Calu3 (cell line): ENCODE measurements at places on chromosomes 3 and 15. TPM values are rescaled to one million over a fixed set of nuclear protein-coding genes. Genes with fewer than 3 reads are reported as not detected.

DNA sequence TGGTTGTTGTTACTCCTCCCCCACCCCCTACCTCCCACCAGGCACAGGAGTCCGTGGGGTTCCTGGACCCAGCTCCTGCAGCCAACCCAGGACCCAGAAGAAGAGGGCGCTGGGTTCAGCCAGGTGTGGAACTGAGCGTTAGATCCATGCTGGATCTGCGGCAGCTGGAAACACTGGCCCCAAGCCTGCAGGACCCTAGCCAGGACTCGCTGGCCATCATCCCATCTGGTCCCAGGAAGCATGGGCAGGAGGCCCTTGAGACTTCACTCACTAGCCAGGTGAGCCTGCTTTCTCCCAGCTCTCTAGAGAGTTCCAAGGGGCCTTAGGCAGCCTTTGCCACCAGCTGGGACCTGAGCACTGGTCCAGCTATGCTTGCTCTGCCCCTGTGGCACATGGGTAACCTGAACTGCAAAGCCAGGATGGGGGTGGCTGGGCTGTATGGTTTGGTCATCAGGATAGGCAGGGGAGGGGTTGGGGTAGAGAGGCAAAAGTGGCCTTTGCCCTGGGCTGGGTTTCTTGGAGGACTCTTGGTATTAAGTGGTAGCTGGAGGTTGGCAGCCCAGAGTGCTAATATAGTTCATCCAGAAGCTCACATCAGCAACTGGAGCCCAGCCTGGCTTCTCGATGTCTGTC is 7.0 kb upstream of the JMJD7 start:
- H3K36me3 ChIP-seq = no peaks in the 10 kb centered on the region
- no peaks in the 10 kb centered on the region for H3K27me3 ChIP-seq
- H3K4me3 ChIP-seq = no peak overlapping the region
- no peaks in the 10 kb centered on the region for H3K4me1 ChIP-seq

DNA sequence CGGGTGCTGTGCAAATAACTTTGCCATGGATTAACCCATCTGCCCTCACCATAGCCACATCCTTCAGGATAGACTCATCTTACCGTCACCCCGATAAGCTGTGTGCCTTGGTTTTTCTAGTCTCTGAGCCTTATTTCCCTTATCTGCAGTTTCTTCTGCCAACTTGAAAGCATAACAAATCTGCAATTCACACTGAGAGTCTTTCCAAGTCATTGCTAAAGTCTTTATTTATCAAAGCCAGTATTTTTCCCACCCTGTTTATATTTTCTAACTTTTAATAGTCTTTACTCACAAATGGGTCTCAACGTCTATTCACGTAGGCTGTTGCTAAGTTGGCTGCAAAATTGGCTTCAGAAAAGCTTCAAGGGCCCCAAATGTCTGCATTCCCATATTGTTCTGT is 61.6 kb upstream of the SUCLG2 start:
- no peak overlapping the region for H3K27ac ChIP-seq
- no peak for DNase-seq
- H3K36me3 ChIP-seq = no peaks in the 10 kb centered on the region
- H3K4me3 ChIP-seq = no peak overlapping the region

GRCh38 chr15:41792000-41792637 is 17.8 kb downstream of the MAPKBP1 start:
- no peak overlapping the region for H3K4me3 ChIP-seq
- H3K27ac ChIP-seq = no peak overlapping the region
- no peak for DNase-seq

DNA sequence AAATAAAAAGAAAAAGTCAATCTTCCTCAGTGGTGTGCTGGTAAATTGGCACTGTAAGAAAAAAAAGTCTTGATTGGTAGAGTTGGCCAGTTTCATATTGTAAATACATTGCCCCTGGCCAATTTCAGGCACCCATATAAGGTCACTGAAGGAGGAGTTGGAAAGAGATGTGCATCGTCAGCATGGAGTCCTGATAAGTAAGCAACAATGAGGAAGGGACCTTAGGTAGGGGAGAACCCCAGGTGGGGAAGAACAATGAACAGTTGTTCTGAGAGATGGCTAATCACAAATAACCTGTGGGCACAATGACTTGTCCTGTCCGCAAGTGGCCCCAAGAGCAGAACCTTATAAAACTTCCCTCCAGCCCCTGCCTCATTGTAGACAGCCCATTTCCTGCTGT is 8.6 kb upstream of the CYP8B1 start:
- no peak overlapping the region for H3K4me3 ChIP-seq
- DNase-seq = peak; percentile 71
- peaks cover 15% of the 10 kb centered on the region for H3K36me3 ChIP-seq
- H3K4me1 ChIP-seq = peaks cover 31% of the 10 kb centered on the region

DNA sequence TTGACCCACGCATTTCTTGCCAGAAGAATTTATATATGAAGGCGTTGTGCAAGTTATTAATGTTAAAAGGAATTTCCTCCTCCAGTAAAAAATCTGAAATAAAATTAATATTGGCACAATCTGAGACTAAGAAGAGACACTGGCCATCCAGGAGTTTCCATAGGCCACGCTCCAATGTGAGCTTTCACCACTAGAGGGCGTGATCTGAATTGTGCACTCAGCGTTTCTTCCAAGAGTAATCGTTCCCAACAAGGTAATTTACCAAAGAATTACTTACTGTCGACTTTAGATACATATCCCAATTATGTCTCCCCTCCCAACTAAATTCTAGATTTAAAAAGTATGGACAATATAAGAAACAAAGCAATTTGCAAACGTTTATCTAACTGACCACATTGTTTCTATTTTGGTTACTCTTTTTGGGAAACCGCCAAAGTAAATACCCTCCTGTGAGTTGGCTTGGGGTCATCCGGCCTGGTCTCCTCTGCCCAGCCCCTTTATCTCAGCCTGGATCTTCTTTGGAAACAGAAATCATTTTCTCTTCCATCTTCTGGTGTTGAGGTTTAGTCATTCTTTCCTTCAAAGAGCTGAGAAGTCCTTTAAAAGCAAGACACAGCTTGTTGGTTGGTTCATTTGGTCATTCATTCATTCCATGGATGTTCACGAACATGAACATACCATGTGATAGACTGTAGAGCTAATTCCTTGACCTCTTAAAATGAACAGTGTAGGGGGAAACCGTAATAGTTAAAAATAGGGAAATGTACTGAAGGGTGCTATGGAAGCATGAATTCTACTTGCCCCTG is 26.2 kb downstream of the POLR2M start:
- no peak overlapping the region for H3K27ac ChIP-seq
- DNase-seq = peak; percentile 78
- no peaks in the 10 kb centered on the region for H3K36me3 ChIP-seq
- no peaks in the 10 kb centered on the region for H3K4me1 ChIP-seq
- H3K27me3 ChIP-seq = no peaks in the 10 kb centered on the region

DNA sequence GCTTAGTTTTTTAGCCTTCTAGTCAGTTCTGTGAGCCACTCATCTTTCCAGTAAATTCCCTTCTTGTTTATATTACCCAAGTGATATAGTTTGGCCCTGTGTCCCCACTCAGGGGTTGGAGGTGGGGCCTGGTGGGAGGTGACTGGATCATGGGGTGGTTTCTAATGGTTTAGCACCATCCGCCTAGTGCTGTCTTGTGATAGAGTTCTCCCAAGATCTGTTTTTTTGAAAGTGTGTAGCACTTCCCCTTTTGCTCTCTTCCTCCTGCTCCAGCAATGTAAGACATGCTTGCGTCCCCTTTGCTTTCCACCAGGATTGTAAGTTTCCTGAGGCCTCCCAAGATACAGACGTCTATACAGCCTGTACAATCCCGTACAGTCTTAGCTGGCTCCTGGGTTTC is 53.7 kb upstream of the INO80 start:
- H3K4me3 ChIP-seq = no peak overlapping the region
- DNase-seq = no peak
- H3K27me3 ChIP-seq = no peaks in the 10 kb centered on the region
- no peaks in the 10 kb centered on the region for H3K4me1 ChIP-seq

DNA sequence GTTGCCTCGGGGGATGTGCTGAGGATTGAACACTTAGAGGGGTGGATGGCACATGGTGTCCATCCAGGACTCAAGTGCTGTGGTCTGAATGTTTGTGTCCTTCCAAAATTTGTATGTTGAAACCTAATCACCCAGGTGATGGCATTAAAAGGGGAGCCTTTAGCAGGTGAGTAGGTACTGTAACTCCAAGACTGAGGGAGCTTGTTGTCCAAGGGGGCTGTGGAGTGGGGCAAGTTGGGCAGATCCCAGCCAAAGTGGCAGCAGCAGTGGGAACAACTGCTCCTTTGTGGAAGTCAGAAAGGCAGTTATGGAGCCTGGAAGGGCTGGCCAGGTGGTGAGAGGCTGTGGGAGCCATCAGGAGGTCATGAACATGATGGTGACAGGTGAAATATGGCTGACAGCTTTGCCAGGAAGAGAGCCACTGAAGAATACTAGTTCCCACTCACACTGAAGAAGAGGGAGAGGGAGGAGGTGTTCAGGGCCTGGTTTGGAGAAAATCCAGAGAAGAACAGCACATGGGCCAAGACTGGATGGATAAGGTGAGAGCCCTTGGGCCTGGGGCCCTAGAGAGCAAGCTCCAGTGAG is 385.6 kb downstream of the CACNA2D3 start:
- H3K27me3 ChIP-seq = no peaks in the 10 kb centered on the region
- no peaks in the 10 kb centered on the region for H3K36me3 ChIP-seq
- H3K4me3 ChIP-seq = no peak overlapping the region

- no peak for DNase-seq
- peaks cover 5% of the 10 kb centered on the region for H3K36me3 ChIP-seq
- H3K4me3 ChIP-seq = no peak overlapping the region
- no peaks in the 10 kb centered on the region for H3K27me3 ChIP-seq
- no peak overlapping the region for H3K27ac ChIP-seq
- no peaks in the 10 kb centered on the region for H3K4me1 ChIP-seq
Observed at GRCh38 chr15:41847981-41848380, 9.3 kb downstream of the PLA2G4B start.

DNA sequence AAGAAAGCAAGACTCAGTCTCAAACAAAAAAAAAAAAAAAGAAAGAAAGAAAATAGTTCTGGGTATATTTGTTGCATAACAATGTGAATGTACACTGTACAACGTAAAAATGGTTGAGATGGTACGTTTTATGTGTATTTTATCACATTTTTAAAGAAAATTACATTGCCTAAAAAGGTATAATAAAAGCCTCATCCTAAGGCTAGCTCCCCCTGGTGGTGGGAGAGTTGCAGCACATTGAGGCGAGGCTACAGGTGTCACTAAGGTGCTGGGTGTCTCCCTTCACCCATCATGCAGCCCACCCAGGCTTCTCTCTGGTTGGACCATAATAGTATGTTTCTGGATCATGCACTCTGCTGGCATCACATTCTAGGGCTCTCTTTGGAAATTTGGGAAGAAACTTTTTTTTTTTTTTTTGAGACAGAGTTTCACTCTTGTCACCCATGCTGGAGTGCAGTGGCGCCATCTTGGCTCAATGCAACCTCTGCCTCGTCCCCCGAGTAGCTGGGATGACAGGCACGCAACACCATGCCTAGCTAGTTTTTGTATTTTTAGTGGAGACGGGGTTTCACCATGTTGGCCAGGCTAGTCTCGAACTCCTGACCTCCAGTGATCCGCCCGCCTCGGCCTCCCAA is 12.4 kb upstream of the RAB11A start:
- H3K27ac ChIP-seq = no peak overlapping the region
- no peaks in the 10 kb centered on the region for H3K36me3 ChIP-seq
- H3K27me3 ChIP-seq = no peaks in the 10 kb centered on the region
- DNase-seq = peak; percentile 88
- no peaks in the 10 kb centered on the region for H3K4me1 ChIP-seq

DNA sequence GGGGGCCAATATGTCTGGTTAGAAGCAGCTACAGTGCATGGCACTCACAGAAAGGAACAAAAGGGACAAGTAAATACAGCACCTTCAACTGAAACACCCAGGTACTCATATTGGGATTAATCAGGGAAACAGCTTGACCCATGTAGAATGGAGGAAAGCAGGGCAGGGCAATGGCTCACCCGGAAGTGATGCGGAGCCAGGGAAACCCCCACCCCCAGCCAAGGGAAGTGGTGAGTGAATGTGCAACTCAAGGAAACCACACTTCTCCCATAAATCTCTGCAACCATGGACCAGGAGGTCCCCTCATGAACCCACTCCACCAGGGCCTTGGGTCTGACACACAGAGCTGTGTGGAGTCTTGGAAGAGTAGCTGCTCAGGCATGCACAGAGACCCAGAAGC is 117.1 kb downstream of the MTHFS start:
- H3K4me1 ChIP-seq = no peaks in the 10 kb centered on the region
- H3K27ac ChIP-seq = no peak overlapping the region
- no peak for DNase-seq
- H3K36me3 ChIP-seq = no peaks in the 10 kb centered on the region

- no peak overlapping the region for H3K4me3 ChIP-seq
- peaks cover 40% of the 10 kb centered on the region for H3K4me1 ChIP-seq
- peaks cover 25% of the 10 kb centered on the region for H3K36me3 ChIP-seq
- H3K27me3 ChIP-seq = no peaks in the 10 kb centered on the region
Observed at GRCh38 chr3:30630238-30631030, 24.0 kb downstream of the TGFBR2 start.

GRCh38 chr3:49570028-49570654 is 15.9 kb downstream of the BSN start:
- DNase-seq = no peak
- no peaks in the 10 kb centered on the region for H3K36me3 ChIP-seq

- H3K4me1 ChIP-seq = no peaks in the 10 kb centered on the region
- H3K27ac ChIP-seq = no peak overlapping the region
- no peaks in the 10 kb centered on the region for H3K36me3 ChIP-seq
- DNase-seq = no peak
- H3K4me3 ChIP-seq = no peak overlapping the region
Observed at GRCh38 chr3:33146791-33147445, 33.1 kb downstream of the CRTAP start.

GRCh38 chr15:89333959-89334509 is 590 bp downstream of the POLG start:
- DNase-seq = no peak
- peak overlapping the region; percentile 76 for H3K4me3 ChIP-seq
- H3K27me3 ChIP-seq = peaks cover 12% of the 10 kb centered on the region
- H3K4me1 ChIP-seq = peaks cover 37% of the 10 kb centered on the region

The PDHB gene
- total RNA-seq = 45.4 and 47.6 TPM in 2 replicates

The CCR3 gene
- total RNA-seq = 0.17 TPM in 1 of 2 replicates, not detected in the other

The RPL35A gene
- total RNA-seq = 658 and 711 TPM in 2 replicates

The ITPKA gene
- total RNA-seq = 0.61 and 0.68 TPM in 2 replicates

The SLC38A3 gene
- not detected in 2 replicates for total RNA-seq

The WWTR1 gene
- total RNA-seq = 202 and 269 TPM in 2 replicates

The CCDC66 gene
- total RNA-seq = 30.6 and 35.7 TPM in 2 replicates

The GPR160 gene
- 48.6 and 53.8 TPM in 2 replicates for total RNA-seq
